ENCODE measurements at places on chromosomes 1 and 21. TPM values are rescaled to one million over a fixed set of nuclear protein-coding genes. Genes with fewer than 3 reads are reported as not detected.

OR2L8 gene
- total RNA-seq = not detected

LIPI gene
- total RNA-seq = not detected

B3GALT2 gene
- not detected for total RNA-seq

DDAH1 gene
- 0.09 TPM for total RNA-seq

SLC9C2 gene
- total RNA-seq = not detected

DCST1 gene
- not detected for total RNA-seq

NCSTN gene
- total RNA-seq = 47.0 TPM

FAM229A gene
- 3.1 TPM for total RNA-seq

TTC34 gene
- 1.3 TPM for total RNA-seq

CSRP1 gene
- 49.2 TPM for total RNA-seq

NPHS2 gene
- total RNA-seq = not detected

OR2M3 gene
- total RNA-seq = not detected

AQP10 gene
- not detected for total RNA-seq

SYNC gene
- total RNA-seq = not detected

LEFTY1 gene
- total RNA-seq = not detected

CNR2 gene
- not detected for total RNA-seq

KLHDC8A gene
- total RNA-seq = not detected

ACTN2 gene
- 0.44 TPM for total RNA-seq

LCE1C gene
- total RNA-seq = not detected

LCE2B gene
- not detected for total RNA-seq

IRF6 gene
- 0.11 TPM for total RNA-seq

MANEAL gene
- 1.0 TPM for total RNA-seq

LGR6 gene
- total RNA-seq = 0.14 TPM

CD5L gene
- not detected for total RNA-seq

DRAXIN gene
- 0.04 TPM for total RNA-seq

PRELP gene
- not detected for total RNA-seq

PRKCZ gene
- total RNA-seq = 10.9 TPM

MTARC1 gene
- not detected for total RNA-seq

CFAP141 gene
- total RNA-seq = not detected

POMGNT1 gene
- 36.4 TPM for total RNA-seq

PIGR gene
- 0.54 TPM for total RNA-seq

EXTL2 gene
- total RNA-seq = 4.5 TPM

KRTAP7-1 gene
- not detected for total RNA-seq

NOS1AP gene
- total RNA-seq = 0.34 TPM

CNTN2 gene
- not detected for total RNA-seq

CITED4 gene
- total RNA-seq = 3.0 TPM

TNFSF4 gene
- 0.33 TPM for total RNA-seq

SLC25A34 gene
- 0.86 TPM for total RNA-seq

LAMB3 gene
- 3.1 TPM for total RNA-seq

GPR52 gene
- total RNA-seq = 0.56 TPM

HAO2 gene
- total RNA-seq = not detected

KCNA3 gene
- 20.5 TPM for total RNA-seq

KCND3 gene
- not detected for total RNA-seq

HMGCS2 gene
- not detected for total RNA-seq

TRAF3IP3 gene
- total RNA-seq = 138 TPM

UBXN10 gene
- total RNA-seq = 0.63 TPM

FCAMR gene
- not detected for total RNA-seq

TMEM9 gene
- total RNA-seq = 15.7 TPM

CBR3 gene
- total RNA-seq = 16.8 TPM
